Body of pancreas (tissue), 4 donors: ENCODE measurements at places on chromosomes 4 and X. TPM values are rescaled to one million over a fixed set of nuclear protein-coding genes. Genes with fewer than 3 reads are reported as not detected.

Gene BEX5
- total RNA-seq = 4.3 TPM

Gene SCARB2
- 74.5 TPM for total RNA-seq

- no peaks in the 10 kb centered on the region for H3K27me3 ChIP-seq
- H3K4me3 ChIP-seq = no peak overlapping the region
- no peaks in the 10 kb centered on the region for H3K4me1 ChIP-seq
- H3K36me3 ChIP-seq = no peaks in the 10 kb centered on the region
- H3K27ac ChIP-seq = no peak overlapping the region
These were observed 178.7 kb upstream of the FAT1 start for GRCh38 chr4:186902361-186902760.

DNA sequence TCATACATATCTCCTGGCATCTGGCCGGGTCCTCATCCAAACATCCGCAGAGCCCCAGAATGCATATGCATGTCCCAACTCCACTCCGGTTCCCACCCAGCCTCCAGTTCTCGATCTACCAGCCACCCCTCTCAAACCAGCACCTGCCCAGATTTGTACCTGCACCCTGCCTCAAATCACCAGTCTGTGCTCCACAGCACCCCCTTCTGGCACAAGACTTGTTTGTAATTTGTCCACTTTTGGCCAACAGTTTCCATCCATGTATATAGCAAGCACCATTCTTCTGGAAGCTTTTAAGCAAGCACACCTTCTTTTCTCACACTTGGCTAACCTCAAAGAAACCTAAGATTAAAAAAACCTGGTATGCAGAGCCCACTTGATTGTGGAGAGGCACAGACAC, 644.1 kb downstream of the MID1IP1 start:
- no peaks in the 10 kb centered on the region for H3K36me3 ChIP-seq
- H3K4me1 ChIP-seq = no peaks in the 10 kb centered on the region
- DNase-seq = peak; percentile 36

Gene CSAG1
- total RNA-seq = not detected

DNA sequence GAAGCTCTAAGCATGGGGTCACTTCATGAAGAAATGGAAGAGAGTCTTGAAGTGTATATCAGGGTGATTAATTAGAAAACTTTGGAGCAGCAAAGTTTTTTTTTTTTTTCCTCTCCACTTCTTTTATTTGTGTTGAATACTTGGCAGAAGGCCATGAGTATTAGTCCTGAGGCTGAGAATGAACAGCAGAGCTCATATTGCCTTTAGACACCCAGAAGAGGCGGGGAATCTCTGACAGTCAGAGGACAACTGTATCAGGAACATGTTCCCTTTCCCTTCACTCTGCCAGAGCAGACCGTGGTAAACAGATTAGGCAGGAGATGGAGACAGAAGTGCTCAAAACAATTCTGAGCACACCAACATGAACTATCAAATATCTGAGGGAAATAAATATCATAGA, 300.9 kb downstream of the FAM47A start:
- H3K36me3 ChIP-seq = no peaks in the 10 kb centered on the region
- no peaks in the 10 kb centered on the region for H3K4me1 ChIP-seq
- no peak for DNase-seq
- no peak overlapping the region for H3K27ac ChIP-seq

GRCh38 chrX:132482632-132483031, 6.2 kb downstream of the MBNL3 start:
- DNase-seq = no peak
- H3K4me3 ChIP-seq = no peak overlapping the region
- no peak overlapping the region for H3K27ac ChIP-seq
- H3K4me1 ChIP-seq = peaks cover 66% of the 10 kb centered on the region
- no peaks in the 10 kb centered on the region for H3K36me3 ChIP-seq
- no peaks in the 10 kb centered on the region for H3K27me3 ChIP-seq

Gene SLC25A43
- 13.8 TPM for total RNA-seq

DNA sequence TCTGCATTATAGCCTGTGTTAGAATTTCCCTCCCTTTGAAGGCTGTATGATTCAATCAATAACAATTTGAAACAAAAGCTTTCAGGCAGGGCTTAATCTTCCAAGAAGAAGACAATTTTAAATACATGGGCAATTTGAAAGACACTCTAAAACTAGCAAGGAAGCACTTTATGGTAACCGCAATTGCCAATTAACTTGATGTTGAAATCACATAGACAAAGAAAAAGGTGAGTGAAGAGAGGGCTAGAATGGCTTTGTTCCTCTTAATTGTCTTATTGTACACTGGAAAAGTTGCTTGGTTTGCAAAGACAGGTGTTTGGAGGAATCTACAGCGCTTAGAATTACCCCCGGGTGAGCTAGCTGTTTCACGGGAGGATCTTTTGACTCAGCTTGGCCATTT, 74.4 kb upstream of the PRKX start:
- no peaks in the 10 kb centered on the region for H3K27me3 ChIP-seq
- H3K4me1 ChIP-seq = no peaks in the 10 kb centered on the region
- H3K36me3 ChIP-seq = no peaks in the 10 kb centered on the region
- no peak for DNase-seq

Gene AFP
- total RNA-seq = not detected

Gene CENPVL1
- total RNA-seq = not detected

GRCh38 chrX:154059231-154059630, 38.3 kb downstream of the MECP2 start:
- peaks cover 58% of the 10 kb centered on the region for H3K4me1 ChIP-seq
- no peak for DNase-seq
- H3K27me3 ChIP-seq = no peaks in the 10 kb centered on the region
- no peak overlapping the region for H3K27ac ChIP-seq

GRCh38 chr4:25978327-25978726, 64.3 kb downstream of the SMIM20 start:
- no peak overlapping the region for H3K27ac ChIP-seq
- DNase-seq = no peak
- H3K4me3 ChIP-seq = no peak overlapping the region
- H3K27me3 ChIP-seq = no peaks in the 10 kb centered on the region
- H3K4me1 ChIP-seq = no peaks in the 10 kb centered on the region

- no peak overlapping the region for H3K27ac ChIP-seq
- H3K27me3 ChIP-seq = no peaks in the 10 kb centered on the region
- H3K36me3 ChIP-seq = no peaks in the 10 kb centered on the region
- DNase-seq = no peak
These were observed 236.0 kb downstream of the AFAP1 start for GRCh38 chr4:7703688-7704087.

Gene HTN3
- not detected for total RNA-seq

Gene FGF13
- total RNA-seq = 0.66 TPM

- H3K27ac ChIP-seq = peak within 1 kb of the TSS; percentile 97
- no peaks in the 10 kb centered on the region for H3K27me3 ChIP-seq
- peaks cover 60% of the 10 kb centered on the region for H3K4me1 ChIP-seq
- peak within 1 kb of the TSS; percentile 86 for H3K4me3 ChIP-seq
These were observed at the start of gene CTBP1 for GRCh38 chr4:1248245-1249147. CTBP1 (minus strand) TSS chr4:1249130; CDS start chr4:1241331, 7,799 bp downstream.

GRCh38 chrX:129631849-129632248, 22.9 kb downstream of the APLN start:
- no peaks in the 10 kb centered on the region for H3K27me3 ChIP-seq
- DNase-seq = no peak
- H3K4me3 ChIP-seq = no peak overlapping the region
- no peaks in the 10 kb centered on the region for H3K4me1 ChIP-seq
- H3K36me3 ChIP-seq = no peaks in the 10 kb centered on the region

- no peak for DNase-seq
- H3K4me1 ChIP-seq = no peaks in the 10 kb centered on the region
- no peak overlapping the region for H3K4me3 ChIP-seq
- H3K36me3 ChIP-seq = no peaks in the 10 kb centered on the region
- no peaks in the 10 kb centered on the region for H3K27me3 ChIP-seq
These were observed 102.8 kb downstream of the CHRDL1 start for GRCh38 chrX:110692866-110693265.

GRCh38 chr4:9944431-9945425, 76.6 kb downstream of the SLC2A9 start:
- no peak for DNase-seq
- H3K4me1 ChIP-seq = peaks cover 13% of the 10 kb centered on the region
- no peak overlapping the region for H3K27ac ChIP-seq
- H3K4me3 ChIP-seq = no peak overlapping the region
- H3K36me3 ChIP-seq = no peaks in the 10 kb centered on the region

- no peaks in the 10 kb centered on the region for H3K27me3 ChIP-seq
- no peaks in the 10 kb centered on the region for H3K36me3 ChIP-seq
- H3K4me1 ChIP-seq = no peaks in the 10 kb centered on the region
These were observed 58.3 kb downstream of the KCNIP4 start for GRCh38 chr4:21890231-21890630.

DNA sequence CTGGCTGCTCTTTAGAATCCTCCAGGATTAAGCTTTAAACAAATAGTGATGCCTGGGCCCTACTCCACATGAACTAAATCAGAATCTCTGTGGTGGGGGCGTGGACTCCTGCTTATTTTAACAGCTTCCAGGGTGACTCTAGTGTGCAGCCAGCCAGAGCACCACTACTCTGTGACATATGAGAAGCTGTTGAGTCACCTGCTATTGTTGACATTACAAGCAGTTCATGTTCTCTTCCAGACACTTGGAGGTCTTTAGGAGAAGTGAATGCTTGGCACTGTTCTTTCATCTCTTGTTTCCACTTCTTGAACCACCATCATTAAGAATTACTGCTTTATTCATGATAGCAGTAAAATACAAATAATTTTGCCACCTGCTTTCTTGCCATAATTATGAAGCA, 426 bp upstream of the C4orf51 start:
- DNase-seq = peak; percentile 64
- H3K36me3 ChIP-seq = no peaks in the 10 kb centered on the region
- H3K27me3 ChIP-seq = no peaks in the 10 kb centered on the region
- H3K4me3 ChIP-seq = no peak overlapping the region
- peak overlapping the region; percentile 71 for H3K27ac ChIP-seq

Gene CENPI
- 0.26 TPM for total RNA-seq

DNA sequence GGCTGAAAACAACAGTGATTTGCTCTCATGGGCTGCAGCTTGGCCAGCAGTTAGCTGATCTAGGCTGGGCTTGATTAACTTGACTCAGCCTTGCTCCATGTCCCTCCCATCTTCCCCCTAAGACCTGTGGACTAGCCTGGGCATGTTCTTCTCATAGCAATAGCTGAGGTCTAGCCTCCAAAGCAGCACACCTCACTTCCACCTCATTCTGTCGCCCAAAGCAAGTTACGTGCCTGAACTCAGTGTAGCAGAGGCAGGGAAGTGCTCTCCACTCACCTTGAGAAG, 62.2 kb downstream of the EVC start:
- no peaks in the 10 kb centered on the region for H3K27me3 ChIP-seq
- H3K4me3 ChIP-seq = no peak overlapping the region
- H3K4me1 ChIP-seq = no peaks in the 10 kb centered on the region
- DNase-seq = no peak

- DNase-seq = peak; percentile 0
- H3K4me1 ChIP-seq = peaks cover 11% of the 10 kb centered on the region
- H3K4me3 ChIP-seq = no peak overlapping the region
- no peaks in the 10 kb centered on the region for H3K27me3 ChIP-seq
These were observed 45.2 kb downstream of the HTRA3 start for GRCh38 chr4:8314691-8315255.

- H3K4me3 ChIP-seq = no peak overlapping the region
- H3K4me1 ChIP-seq = no peaks in the 10 kb centered on the region
These were observed 250.5 kb downstream of the TECRL start for GRCh38 chr4:64158648-64159326.

DNA sequence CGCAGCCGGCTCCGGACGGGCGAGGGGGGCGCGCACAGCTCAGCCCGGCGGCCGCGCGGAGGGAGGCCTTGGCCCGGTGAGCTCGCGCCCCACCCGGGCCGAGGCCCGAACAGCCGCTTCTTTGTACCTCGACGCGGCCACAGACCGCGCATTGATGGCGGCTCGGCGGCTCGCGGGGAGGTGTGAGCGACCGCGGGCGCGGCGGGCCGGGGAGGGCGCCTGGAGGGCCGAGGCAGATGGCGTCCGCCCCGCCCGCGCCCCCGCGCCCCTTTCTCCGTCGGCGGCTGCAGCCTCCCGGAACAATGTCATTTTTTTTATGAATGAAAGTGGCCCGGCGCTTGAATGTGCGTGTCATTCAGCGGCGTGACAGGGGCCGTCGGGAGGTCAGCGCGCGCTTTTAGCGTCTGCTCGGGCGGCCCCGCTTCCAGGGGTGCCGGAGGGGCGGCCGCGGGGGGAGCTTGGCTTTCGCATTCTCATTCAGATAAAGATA, 1.8 kb downstream of the FGFR3 start:
- no peaks in the 10 kb centered on the region for H3K36me3 ChIP-seq
- H3K27ac ChIP-seq = peak overlapping the region; percentile 51
- no peak for DNase-seq

DNA sequence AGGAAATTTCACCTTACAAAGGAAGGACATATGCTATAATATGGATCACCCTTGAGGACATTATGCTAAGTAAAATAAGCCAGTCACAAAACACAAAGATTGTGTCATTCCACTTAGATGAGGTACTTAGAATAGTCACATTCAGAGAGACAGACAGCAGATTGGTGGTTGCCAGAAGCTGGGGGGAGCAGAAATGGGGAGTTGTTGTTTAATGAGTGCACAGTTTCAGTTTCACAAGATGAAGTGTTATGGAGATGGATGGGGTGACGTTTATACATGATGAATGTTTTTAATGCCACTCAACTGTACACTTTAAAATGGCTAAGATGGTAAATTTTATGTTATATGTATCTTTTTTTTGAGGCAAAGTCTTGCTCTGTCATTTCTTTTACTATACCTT, 14.8 kb upstream of the SPON2 start:
- H3K4me3 ChIP-seq = no peak overlapping the region
- no peak for DNase-seq

DNA sequence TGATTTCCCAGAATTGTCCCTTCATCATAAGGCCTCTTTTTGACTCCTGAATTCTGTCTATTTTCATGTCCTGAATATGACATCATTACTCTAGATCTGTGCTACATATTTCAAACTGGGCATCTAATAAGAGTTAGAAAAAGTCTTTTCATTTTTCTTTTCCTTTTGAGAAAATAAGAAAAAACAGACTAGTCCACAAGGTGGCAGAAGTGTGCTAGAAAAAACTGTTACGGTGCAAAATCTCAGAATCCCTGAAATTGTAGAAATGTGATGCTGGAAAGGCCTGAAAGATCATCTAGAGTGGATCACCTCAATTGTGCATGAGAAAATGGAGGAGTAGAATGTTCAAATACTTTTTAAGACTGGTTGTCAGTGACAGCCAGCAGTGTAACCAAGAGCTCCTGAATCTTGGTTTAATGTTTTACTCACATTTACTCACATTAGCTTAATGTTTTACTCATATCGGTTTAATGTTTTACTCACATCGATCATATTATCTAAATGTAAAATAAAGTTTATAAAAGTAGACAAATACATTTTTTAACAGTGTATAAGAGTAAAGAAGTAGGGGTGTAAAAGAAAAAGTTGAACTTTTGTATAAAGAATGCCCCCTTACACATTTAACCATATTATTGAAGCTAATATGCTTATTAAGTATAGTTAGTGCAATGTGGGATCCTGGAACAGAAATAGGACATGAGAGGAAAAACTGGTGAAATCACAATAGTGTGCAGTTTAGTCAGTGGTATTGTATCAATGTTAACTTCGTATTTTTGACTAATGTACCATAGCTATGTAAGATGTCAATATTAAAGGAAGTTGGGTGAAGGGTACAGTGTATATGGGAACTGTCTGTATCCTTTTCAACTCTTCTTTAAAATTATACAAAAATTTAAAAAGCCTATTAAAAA, 15.2 kb downstream of the ASB11 start:
- H3K36me3 ChIP-seq = no peaks in the 10 kb centered on the region
- H3K4me1 ChIP-seq = peaks cover 33% of the 10 kb centered on the region
- peak overlapping the region; percentile 75 for H3K27ac ChIP-seq
- no peak for DNase-seq
